ENCODE measurements at places on chromosomes 12 and 14. TPM values are rescaled to one million over a fixed set of nuclear protein-coding genes. Genes with fewer than 3 reads are reported as not detected.

FOXN4 gene
- total RNA-seq: not detected

TPPP2 gene
- not detected for total RNA-seq

OAS1 gene
- 34.9 TPM for total RNA-seq

SLC6A13 gene
- total RNA-seq: not detected

FBXL14 gene
- 26.6 TPM for total RNA-seq

PARP2 gene
- total RNA-seq: 25.1 TPM

PHETA1 gene
- total RNA-seq: 2.2 TPM

ANG gene
- total RNA-seq: 1.2 TPM

ETFBKMT gene
- 0.84 TPM for total RNA-seq

Data from activated naive CD4-positive, alpha-beta T cell treated with anti-CD3 and anti-CD28 coated beads, Interleukin-2, amount 10 ng/mL, durations not matched to agents 5 hours and 36 hours (primary cell).